ENCODE measurements at places on chromosomes 7 and 10.

GRCh38 chr10:28137907-28138880, 139.3 kb upstream of the ODAD2 start:
- no peak for DNase-seq

DNA sequence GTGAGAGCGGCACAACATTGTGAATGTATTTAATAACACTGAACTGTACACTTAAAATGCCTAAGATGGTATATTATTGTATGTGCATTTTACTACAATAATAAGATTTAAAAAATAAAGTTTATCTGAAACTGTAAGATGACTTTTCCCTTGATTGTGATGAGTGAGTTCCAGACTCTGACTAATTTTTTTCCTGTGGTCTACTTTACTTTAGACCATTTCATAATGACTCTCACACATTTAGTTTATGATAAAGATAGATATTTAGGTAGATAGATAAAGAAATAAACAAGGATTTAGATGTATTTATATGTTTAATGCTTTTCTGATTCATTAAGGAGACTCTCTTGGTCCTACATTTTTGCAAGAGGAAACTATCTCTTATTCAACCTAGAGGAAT, 835.9 kb upstream of the SORCS1 start:
- DNase-seq, result no peak

DNA sequence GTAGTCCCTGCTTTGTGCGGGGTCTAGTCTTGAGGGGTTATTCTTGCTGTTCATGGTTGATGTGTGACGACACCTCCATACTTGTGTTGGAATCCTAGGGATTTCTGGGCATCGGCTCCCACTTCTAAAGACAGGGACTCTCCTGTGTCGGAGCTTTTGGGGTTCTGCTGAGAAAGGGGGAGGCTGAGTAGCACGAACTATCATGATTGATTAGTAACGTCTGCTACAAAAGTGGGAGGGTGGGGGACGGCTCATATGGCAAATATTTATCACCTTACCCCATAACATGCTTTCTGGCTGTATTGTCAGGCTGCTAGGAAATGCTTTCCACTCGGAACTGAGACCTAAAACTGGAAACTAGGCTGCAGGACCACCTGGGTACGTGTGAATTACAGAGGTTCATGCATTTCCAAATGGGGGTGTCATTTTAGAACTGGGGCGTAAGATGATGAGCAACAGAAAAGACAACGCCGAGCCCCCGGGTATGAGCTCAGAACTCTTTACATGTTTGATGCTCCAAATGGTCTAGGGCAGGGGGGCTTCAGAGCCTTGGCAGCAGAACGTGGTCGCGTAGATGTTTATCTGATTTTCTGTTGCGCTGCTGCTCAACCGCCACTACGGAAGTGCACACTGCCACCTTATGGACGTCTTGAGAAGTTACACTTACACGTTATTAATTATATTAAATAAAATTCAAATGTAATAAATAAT, 15.1 kb upstream of the NME8 start:
- DNase-seq, result peak; percentile 72

DNA sequence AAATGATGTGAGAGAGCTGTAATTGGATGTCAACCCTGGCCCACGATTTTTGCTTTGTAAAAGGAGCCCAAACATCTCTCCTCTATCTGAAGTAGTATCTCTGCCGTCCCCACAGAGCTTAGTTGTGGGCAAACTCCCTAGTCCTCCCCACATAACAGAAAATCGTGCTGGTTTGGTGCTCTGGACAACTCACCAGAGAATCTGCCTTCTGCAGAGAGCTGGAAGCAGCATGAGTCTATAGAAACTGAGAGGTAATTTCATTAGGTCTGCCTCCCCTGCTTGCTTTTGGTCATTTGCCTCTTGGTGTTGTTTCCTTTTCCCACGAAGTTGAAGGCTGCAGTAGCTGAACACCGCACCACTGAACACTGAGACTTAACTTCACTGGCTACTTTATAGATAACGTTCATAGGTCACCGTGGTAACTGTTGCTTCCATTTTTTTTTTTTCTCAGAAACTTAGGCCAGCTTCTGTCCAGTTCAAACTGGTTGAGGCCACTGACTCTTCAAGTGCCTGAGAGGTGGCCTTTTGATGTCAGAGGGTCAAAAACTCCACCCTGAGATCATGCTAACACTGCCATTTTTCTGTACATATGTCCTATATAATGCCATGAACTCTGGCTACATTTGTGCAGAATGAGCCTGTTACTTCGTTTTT, 3.3 kb upstream of the CDCA7L start:
- no peak for DNase-seq

DNA sequence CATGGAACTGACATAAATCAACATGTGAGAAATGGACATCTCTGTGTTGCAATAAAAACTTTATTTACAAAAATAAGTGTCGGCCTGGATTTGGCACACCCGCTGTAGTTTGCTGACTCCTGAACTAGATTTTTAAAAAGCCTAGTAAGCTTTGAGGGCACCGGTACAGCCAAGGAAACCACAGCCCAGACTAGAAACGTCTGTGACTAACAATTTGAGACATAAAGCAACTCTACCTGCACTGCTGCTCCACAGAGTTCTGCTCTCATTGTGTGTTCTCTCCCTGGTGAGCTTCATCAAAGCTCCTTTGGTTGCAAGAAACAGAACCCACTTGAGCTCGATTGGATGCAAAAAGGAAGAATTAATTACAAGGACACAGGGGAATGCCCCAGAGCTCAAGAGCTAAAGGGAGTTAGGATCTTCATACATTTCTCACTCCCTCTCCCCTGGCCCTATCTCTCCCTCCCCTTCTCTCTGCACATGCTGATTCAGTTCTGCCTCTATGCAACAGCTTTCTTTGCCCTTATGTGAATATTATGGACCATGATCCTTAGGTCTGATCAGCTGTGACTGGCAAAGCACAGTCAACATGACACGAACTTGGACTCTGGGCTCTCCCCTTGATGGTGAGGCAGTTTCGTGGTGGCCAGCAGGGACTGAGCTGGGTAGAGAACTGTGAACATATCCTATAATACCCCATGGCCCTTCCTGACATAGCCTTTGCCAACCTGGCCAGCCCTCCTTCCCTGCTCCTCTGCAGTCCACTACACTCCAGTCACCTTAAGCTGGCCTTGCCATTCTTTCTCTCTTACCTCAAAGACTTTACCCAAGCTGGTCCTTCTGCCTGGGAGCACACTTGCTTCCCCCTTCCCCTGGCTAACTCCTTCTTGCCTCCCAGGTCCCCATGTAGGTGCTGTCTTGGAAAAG, 77.5 kb upstream of the YAE1 start:
- no peak for DNase-seq
